ENCODE measurements at places on chromosomes 2 and 18.

DNA sequence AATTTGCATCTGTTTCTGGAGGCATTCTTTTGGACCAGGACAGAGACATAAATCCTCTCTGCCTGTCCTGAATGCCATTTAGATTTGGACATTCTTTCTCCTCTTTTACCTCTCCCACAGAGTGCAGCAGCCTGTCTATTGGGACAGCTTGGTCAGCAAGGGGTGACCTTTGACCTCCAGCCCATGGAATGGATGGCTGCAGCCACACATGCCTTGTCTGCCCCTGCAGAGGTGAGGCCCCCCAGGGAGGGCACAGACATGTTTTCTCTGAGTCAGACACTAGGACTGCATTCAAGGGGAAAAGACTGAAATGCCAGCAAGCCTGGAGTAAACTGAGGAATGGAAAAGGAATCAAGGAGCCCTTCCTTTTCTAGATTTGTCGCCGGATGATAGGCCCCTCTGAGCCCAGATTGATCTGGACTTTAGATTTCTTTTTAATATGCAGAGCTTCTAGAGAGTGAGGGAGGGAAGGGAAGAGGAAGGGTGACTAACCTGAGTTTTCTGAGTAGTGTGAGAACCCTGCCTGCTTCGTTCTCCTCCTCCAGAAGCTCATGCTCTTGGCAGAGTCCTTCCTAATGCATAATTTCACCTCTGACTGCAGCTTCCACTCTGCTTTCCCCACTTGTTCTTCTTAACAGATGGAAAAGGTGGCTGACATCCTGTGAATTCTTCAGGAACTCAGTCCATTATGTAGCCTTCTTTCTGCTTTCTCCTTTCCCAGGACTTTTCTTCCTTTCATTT, 16.1 kb upstream of the TTLL4 start:
- DNase-seq, result no peak

DNA sequence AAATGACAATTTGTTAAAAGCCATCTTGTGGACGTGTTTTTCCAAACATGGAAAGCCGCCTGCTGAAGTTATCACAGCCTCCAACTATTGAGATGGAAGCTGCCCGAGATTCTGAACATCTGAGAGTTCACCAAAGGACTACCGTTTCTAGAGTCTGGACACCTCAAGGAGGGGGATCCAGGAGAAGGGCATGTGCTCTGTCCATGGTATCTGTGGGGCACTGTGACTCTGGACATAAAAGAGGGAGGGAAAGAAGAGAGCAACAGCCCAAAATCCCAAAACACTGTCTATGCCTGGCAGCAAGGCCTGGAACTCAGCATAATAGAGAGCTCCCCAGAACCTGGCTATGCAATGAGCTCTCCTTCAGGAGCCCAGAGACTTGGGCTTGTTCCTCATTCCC, 319.9 kb downstream of the EN1 start:
- DNase-seq, result no peak

DNA sequence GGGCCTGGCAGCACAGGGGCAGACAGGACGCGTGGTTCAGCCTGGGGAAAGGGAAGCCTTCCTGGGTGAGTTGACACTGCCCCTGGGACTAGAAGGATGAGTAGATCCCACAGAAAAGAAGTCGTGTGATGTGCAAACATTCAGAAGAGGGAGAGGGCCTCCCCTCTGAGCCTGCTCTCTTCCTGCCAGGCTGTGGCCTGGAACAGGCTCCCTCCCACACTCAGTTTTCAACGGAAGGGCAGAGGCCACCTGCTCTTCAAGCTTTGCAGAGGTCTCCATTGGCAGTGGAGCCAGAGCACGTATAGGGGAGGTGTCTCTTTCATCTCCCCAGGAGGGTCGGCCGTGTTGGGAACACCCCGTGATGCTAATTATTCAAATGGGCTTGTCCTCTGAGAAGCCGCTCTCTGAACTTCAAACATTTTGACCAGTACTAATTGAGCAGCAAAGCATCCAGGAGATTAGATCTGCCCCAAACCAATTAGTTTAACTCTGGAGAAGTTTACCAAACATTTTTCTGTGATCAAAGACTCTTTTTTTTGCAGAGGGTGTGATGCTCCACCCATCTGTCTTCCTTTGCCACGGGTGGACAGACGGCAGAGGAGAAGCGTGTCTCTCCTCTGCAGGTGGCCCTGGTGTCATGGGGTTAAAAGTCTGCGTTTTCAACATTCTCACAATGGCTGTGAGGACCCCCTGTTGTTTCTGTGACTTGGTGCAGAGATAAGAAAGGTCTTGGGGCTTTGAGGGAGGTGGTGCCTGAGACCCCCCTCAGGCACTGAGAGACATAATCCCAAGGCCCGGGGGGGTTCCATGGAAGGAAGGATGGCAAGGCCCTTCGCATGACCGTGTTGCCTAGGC, 29.5 kb upstream of the ODC1 start:
- no peak for DNase-seq

GRCh38 chr2:106137731-106138521, 56.2 kb downstream of the UXS1 start:
- no peak for DNase-seq

GRCh38 chr18:78771496-78772359, 207.9 kb upstream of the SALL3 start:
- no peak for DNase-seq

GRCh38 chr2:174322746-174323145, 12.0 kb upstream of the SP9 start:
- DNase-seq, result no peak

DNA sequence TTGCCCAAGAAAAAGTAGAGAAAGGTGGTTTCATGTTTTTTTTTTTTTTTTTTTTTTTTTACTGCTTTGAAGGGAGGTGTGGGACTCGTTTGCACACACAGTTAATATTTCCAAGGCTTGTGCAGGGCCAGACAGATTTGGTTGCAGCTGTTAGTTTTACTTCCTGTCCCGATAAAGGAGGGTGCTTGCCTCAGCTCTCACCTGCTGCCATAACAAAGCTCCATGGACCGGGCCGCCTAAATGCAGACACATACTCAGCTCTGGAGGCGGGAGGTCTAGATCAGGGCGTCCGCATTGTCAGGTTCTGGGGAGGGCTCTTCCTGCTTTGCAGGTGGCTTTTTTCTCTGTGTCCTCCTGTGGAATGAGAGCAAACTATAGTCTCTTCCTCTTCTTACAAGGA, 69.9 kb downstream of the ODC1 start:
- DNase-seq, result peak; percentile 40

DNA sequence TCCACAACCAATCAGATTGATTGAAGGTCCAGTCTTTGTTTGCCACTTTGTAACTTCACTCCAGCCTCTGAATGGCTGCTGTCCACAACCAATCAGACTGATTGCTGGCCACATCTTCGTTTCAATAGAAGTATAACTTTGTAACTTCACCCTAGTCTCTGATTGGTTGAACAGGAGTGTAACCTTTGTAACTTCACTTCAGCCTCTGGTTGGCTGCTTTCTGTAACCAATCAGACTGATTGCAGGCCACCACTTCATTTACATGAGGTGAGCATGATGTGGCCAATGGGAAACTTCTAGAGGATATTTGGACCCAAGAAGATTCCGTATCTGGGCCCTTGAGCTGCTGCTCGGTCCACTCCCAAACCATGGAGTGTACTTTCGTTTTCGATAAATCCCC, 16.9 kb upstream of the ALPP start:
- no peak for DNase-seq

- DNase-seq, result peak; percentile 88
These were observed 14.6 kb downstream of the TNS1 start for GRCh38 chr2:217988014-217988839.

- peak; percentile 15 for DNase-seq
These were observed 80.9 kb upstream of the PKDCC start for GRCh38 chr2:41966920-41967319.

GRCh38 chr2:191515551-191515950, 162.4 kb upstream of the NABP1 start:
- no peak for DNase-seq

- DNase-seq, result no peak
These were observed 30.6 kb downstream of the HS1BP3 start for GRCh38 chr2:20620271-20620681.

DNA sequence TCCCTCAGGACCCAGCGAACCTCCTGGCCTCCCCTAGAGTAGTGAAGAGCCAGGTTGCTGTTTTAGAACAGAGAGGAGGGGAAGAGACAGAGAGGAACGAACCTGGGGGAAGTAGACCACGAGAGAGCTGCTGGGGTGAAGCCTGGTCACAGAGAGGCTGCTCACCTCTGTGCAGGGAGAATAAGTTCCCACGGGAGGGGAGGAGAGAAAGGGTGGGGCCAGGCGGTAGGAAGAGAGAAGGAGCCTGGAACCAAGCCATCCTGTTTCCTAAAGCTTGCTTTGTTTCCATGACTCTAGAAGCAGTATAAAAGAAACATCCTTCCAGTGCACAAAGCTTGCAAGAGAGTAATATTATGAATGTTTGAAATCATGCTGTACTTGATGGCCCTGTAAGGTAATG, 147.9 kb downstream of the MYT1L start:
- no peak for DNase-seq

GRCh38 chr18:12839526-12840196, 44.4 kb downstream of the PTPN2 start:
- peak; percentile 72 for DNase-seq

GRCh38 chr2:128325611-128326181, 7.0 kb upstream of the HS6ST1 start:
- DNase-seq, result no peak

DNA sequence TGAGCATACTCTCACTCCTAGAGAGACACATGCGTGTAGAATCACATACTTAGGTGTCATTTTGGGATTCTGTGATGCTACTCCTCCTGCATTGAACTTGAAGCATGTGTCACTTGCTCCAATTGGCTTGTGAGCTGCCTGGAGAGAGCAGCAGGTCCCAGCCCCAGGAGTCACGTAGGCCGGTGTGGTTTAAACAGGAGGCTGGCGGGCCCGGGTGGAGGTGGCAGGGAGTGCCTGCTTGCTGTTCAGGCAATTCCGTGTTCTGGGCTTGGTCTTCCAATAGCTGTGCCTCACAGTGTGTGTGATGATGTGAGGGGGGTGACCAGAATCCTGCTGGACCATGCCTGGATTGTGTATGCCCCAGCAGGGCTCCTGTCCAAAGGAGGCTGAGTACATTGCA, 51.0 kb downstream of the ZNF236 start:
- DNase-seq, result no peak

DNA sequence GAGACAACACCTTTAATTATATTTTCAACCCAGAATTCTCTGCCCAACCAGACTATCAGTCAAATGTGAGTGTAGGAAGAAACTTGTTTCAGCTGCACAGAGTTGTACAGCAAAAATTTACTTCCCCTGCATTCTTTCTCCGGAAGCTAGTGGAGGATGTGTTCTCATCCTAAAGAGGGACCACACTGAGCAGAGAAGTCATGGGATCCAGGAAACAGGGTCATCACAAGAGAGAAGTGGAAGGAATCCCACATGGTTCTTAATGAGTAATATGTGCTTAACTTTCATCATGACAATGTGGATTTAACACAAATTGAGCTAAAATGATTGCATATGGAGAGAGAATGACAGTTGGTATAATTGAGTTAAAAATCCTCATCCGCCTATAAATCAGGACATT, 78.2 kb downstream of the INPP4A start:
- DNase-seq, result no peak

GRCh38 chr18:55353806-55354205, 234.2 kb downstream of the TCF4 start:
- DNase-seq, result peak; percentile 87

DNA sequence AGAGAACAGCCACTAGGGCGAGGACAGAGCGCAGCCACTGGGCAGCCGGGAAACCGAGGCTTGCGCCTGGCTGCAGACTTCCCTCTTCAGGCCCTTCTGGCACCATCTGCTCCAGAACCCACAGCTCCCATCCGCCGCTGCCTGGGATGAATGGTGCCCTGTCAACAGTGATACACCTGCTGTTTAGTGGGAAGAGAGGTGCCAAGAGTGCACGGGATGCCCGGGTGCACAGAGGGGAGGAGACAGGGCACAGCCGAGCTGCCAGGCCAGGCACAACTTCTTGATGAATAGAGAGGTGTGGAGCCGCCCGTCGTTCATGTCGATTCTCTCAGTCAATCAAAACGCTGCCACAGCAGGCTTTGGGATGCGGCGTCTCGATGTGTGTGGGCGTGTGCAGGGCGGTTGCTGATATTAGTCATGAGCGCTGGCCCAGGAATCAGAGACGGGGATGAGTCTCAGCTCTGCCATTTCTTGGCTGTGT, 39.5 kb downstream of the RRM2 start:
- DNase-seq, result no peak

- DNase-seq, result no peak
These were observed 750 bp upstream of the CCDC150 start for GRCh38 chr2:196638765-196639164.

DNA sequence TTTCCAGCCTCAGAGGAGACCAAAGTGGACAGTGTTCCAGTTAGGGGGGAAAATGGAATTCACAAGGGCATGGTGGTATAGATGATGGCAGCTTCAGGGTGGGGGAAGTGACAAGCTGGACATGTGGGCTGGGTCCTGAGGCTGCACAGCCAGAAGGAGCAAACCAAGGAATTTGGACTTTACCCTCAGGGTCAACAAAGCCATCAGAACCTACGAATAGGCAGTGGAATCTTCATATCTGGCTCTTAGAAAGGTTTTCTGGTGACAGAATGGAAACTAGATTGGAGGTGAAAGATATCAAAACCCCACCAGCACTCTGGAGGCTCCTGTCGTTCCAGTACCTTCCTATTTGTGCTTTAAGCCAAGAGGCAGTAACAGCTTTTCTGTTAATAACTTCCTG, 127.1 kb downstream of the SETBP1 start:
- no peak for DNase-seq

DNA sequence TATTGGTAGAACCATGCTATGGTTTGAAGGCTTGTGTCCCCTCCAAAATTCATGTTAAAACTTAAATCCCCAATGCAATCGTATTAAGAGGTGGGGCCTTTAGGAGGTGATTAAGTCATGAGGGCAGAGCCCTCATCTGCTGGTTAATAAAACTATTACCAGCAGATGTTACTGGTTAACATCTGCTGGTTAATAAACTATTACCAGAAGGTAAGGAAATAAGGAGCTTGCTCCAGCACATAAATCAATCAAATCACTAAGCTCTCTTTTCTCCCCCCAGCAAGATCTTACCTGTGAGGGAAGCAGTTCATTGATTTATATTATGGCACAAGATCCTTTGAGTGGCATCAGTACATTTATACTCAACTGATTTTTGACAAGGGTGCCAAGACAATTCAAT, 96.9 kb downstream of the AAK1 start:
- DNase-seq, result no peak

GRCh38 chr2:133418671-133419070, 149.6 kb downstream of the NCKAP5 start:
- DNase-seq, result no peak

- DNase-seq, result no peak
These were observed 141.6 kb downstream of the SRBD1 start for GRCh38 chr2:45469314-45470099.

GRCh38 chr2:217430916-217431576, 571.2 kb upstream of the TNP1 start:
- peak; percentile 18 for DNase-seq

DNA sequence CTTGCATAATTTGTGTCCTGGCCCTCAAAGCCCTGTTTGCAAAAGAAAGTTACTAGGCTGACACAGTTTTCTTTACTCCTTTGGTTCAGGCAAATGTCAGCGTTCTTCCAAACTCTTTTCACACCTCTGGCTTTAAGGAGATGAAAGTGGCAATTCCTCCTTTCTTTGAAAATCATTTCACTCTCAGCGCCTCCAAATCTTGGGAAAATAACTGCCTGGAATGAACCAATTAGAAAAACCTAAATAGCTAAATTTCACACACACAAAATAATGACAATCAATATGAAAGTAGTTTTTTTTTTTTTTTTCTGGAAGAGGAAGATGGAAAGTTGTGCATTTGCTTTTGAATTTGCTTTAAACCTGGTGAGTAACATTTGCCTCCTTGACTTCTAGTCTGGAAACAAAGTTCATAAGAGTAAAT, 1.7 kb downstream of the MEIS1 start:
- no peak for DNase-seq

- DNase-seq, result no peak
These were observed 190.4 kb downstream of the NRP2 start for GRCh38 chr2:205872716-205873115.

Data from hematopoietic multipotent progenitor cell treated with erythropoietin and hydrocortisone succinate and interleukin-3 and kit ligand, for 4 days (in vitro differentiated cells).